Left cardiac atrium (tissue), 4 donors: ENCODE measurements at places on chromosomes 13 and 19. TPM values are rescaled to one million over a fixed set of nuclear protein-coding genes. Genes with fewer than 3 reads are reported as not detected.

The ZNF497 gene
- 0.41 TPM for total RNA-seq

The CLIP3 gene
- 7.9 TPM for total RNA-seq

The RXFP2 gene
- total RNA-seq = not detected

The MIR17HG gene
- 2.6 TPM for total RNA-seq

The PDE4A gene
- 13.7 TPM for total RNA-seq

The CEACAM6 gene
- total RNA-seq = 0.08 TPM

The CEACAM3 gene
- total RNA-seq = 0.29 TPM

The LRG1 gene
- total RNA-seq = 1.1 TPM

DNA sequence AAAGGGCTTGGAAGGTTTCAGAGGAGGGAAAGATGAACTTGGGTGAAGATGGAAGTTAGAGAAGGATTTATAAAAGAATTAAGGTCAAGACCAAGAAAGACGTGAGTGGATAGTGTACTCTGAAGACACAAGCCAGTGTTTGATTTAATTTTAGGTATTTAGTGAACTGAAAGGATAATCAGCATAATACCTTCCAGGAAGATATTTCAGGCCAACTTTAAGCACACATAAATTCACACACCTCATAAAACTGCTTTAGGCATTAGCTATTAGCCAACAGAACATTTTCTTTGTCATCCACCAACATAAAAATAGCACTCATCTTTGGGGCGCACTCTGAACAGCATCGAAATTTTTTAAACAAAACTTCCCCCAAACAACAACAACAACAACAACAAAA, 71.7 kb upstream of the CSNK1A1L start:
- DNase-seq = no peak

- DNase-seq = no peak
Measured at GRCh38 chr13:109255141-109255856, 531.1 kb downstream of the IRS2 start.

- no peak for DNase-seq
Measured at GRCh38 chr13:55660851-55661250, 1479.9 kb upstream of the PRR20A start.

DNA sequence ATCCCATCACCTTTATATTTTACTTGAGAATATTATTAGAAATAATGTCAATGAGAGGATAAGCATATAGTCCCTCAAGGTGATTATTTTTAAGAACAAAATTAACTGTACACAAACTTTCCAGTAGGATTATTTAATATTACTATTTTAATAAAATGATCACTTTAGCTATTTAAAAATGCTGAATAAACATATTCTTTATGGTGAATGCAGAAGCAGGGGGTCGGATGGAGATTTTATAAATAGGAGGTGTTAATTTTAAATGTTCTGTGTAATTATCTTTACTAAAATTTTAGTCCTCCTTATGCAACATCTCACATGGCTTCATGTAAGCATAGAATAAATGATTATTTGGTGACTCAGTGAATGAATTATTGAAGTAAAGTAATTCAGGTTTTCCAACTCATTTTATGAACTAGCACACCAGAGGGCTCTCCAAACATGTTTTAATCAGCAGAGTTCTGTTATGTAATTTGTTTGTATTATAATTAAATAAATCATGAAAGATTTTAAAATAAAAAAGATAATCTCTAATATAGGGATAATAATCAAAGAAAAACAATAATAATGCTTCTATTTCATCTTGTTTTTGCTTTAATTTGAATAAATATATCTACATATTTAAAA, 1635.2 kb downstream of the EFNB2 start:
- no peak for DNase-seq

- DNase-seq = no peak
Measured at GRCh38 chr13:26112843-26113242, 61.0 kb upstream of the SHISA2 start.

GRCh38 chr13:68748038-68748437, 1359.6 kb upstream of the ATXN8OS start:
- no peak for DNase-seq

DNA sequence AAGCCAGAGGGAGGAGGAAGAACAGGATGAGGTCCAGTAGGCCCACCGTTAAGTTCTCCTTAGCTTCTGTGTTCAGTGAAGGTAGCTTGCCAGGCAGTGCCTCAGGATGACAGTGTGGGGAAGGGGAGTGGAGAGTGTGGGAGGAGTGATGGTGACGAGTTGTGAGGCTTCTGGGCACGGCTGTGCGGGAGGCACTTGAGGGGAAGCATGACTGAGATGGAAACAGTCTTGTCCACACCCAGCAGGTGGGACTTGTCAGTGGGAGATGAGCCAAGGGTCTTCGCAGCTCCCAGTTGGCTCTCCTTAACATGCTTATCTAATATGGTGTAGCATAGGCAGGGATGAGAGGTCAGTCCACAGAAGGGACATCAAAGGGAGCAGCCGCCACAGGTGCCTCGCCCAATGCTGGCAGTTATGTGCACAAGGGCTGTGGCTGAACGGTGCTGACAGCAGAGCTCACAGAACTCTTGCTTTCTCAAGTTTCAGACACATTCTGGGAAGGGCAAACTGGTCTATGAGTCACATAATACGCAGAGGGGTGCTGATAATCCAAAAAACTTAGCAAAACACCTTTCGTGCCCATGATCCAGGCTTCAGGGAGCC, 47.5 kb downstream of the OXGR1 start:
- DNase-seq = no peak

GRCh38 chr13:27617881-27618321, 2.4 kb downstream of the LNX2 start:
- DNase-seq = no peak

GRCh38 chr13:29471551-29471950, 123.9 kb downstream of the SLC7A1 start:
- DNase-seq = no peak

GRCh38 chr13:53068585-53069520, 40.2 kb downstream of the OLFM4 start:
- DNase-seq = no peak

DNA sequence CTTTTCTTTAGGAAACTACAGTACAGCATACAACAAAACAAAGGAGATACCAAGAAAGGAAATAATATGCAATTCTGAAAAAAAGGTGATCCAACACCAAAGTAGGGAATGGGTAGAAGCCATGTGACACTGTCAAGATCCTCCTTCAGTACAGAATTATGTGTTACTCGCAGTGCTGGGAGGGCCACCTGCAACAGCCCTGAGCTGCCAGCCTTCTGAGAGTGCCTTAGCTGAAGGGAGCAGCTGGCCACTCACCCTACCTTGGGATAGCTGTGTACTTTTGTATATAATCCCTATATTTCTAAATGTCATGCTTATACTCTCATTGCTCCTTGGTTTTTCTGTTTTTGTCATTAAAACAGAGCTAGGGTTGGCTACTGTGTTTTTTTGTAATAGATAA, 1518.2 kb upstream of the PCDH20 start:
- DNase-seq = no peak

- no peak for DNase-seq
Measured at GRCh38 chr19:4980067-4980466, 11.2 kb downstream of the KDM4B start.

GRCh38 chr13:49610176-49610575, 18.1 kb upstream of the ARL11 start:
- no peak for DNase-seq

GRCh38 chr19:19071897-19072296, 8.1 kb downstream of the SLC25A42 start:
- DNase-seq = no peak

DNA sequence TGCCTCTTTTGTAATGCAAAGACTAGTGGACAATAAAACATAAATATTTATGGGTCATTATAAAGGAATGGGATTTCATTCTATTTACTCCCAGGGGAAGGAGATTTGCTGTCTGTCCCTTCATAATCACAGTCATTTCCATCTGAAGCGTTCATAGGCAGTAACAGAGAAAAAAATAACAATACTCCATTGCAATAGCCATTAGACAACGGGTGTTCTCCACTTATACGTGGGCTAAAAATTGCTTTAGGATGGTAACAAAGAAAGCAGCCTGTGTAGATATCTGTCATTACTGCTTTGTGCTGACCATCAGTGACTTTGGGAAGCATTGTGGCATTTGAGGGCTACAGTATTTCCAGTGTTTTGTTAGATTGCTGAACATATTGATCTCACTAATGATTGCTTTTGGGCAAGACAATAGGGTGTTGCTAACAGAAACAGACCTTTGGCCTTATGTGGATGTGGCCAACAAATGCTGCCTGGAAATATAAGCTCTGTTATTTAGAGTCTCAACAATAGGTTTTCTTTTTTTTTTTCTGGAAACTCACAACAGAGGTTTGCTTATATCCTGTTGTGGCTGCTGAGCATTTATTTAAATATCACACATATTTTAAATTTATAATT, 355.2 kb downstream of the MTUS2 start:
- DNase-seq = no peak

- DNase-seq = no peak
Measured at GRCh38 chr19:56218961-56219360, 16.9 kb downstream of the ZSCAN5C start.

DNA sequence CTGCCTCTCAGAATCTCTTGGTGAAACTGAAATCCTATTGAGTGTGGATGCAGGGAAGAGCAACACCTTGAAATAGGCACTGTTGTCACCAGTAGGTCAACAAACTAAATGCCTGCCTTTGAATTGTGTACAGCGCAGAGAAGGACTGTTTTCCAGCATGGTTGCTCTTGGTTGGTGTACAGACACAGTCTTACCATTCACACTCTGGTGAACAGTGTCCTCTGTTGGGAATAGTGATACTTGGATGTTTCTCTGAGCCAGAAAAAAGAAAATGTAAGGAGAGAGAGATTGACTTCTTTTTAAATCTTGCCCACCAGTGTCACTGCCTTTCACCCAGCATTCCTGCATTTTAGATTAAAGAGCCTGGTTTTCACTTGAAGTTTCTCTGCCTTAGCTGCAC, 179.7 kb downstream of the STK24 start:
- DNase-seq = no peak

DNA sequence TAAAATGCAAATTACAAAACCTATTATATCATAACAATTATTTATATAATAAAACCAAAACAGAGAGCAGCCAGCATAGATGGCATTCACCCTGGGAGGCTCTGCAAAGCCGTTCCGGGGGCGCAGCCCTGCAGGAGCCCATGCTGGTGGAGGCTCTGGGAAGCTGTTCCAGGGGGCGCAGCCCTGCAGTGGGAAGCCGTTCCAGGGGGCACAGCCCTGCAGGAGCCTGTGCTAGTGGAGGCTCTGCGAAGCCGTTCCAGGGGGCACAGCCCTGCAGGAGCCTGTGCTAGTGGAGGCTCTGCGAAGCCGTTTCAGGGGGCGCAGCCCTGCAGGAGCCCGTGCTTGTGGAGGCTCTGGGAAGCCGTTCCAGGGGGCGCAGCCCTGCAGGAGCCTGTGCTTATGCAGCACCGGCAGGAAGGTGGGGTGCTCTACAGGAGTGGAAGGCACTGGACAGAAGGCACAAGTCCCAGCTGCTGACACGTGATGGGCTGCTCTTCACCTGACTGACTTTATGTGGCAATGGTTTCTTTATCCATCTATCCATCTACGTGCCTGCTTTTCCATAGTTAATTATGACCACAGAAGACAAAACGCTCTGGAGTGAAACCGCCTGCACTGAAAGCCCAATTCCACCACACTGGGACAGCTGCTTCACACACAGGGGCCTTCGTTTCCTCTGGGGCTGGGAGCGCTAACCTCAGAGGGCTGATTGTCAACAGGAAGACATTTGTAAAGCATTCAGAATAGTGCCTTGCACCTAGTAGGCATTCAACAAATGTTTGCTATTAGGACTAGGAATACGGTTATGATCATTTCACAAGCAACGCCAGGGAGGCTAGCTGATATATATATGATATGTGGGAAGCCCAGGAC, 23.7 kb downstream of the PCID2 start:
- DNase-seq = no peak

DNA sequence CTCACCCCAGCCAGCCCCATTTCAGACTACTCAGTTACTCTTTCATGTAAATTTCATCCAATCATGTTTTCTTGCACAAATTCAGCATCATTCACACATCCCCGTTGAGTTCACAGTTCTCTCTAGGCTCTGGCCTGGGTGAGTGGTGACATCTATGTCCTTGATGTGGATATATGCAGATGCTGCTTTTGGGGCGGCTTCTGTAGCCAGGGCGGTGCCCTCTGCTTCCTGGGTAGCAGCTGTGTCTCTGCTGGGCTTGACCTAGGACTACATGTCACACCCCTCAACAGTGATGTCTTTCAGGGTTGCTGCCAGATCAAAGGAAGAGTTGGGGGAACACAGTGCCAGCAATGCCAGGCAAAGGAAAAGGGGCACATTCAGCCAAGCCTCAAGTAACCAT, 68.5 kb upstream of the KCTD15 start:
- DNase-seq = no peak

DNA sequence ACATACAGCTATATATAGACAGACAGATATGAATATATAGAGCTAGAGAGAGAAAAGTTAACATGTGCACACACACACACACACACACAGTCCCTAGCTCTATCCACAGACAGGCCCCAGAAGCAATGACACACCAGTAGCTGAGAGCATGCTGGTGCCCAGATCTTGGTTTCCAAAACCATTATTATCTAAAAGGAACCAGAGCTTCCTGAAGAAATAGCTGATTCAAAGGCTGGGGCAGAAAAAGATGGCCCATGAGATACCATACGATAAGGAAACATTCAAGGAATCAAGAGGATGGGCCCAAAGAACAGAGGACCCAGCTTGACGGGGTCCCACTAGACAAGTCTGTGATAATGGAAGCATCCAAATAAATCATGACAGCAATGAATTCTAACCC, 53.4 kb downstream of the ABCC4 start:
- no peak for DNase-seq

DNA sequence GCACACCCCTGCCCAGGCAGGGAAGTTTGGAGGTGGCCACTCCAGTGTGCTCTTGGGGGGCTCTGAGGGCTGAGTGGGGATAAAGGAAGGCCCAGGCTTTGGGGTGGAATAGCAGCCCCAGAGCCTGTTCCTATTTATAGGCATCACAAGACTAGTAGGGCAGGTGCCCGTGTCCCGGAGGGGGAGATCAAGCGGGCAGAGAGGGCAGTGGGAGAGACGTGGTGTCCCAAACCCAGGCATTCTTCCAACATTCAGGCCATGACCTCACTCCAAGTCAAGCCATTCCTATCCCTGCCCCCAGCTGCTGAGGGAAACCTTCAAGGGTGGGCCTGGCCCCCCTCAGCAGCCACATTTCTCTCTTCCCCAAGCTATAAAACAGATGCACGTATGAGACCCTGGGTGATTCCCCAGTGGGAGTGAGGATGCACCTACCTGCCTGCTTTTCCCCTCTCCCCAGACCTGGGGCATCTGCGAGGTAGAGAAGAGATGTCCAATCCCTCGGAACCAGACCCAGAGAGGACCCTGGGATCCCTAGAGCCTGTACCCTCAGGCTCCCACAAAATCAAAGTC, 3.9 kb downstream of the WIZ start:
- no peak for DNase-seq

DNA sequence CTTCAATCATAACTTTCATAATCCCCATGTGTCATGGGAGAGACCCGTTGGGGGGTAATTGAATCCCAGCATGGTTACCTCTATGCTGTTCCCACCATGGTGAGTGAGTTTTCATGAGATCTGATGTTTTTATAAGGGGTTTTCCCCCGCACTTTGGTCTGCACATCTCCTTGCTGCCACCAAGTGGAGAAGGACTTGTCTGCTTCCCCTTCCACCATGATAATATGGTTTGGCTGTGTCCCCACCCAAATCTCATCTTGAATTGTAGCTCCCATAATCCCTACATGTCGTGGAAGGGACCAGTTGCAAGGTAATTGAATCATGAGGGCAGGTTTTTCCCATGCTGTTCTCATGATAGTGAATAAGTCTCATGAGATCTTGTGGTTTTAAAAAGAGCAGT, 524.9 kb downstream of the SLITRK5 start:
- DNase-seq = no peak

- no peak for DNase-seq
Measured at GRCh38 chr19:54104998-54105715, 2.5 kb downstream of the NDUFA3 start.

GRCh38 chr13:83007226-83007625, 875.0 kb downstream of the SLITRK1 start:
- no peak for DNase-seq
